Sigmoid colon (tissue), 7 donors: ENCODE measurements at places on chromosomes 11 and 22. TPM values are rescaled to one million over a fixed set of nuclear protein-coding genes. Genes with fewer than 3 reads are reported as not detected.

DNA sequence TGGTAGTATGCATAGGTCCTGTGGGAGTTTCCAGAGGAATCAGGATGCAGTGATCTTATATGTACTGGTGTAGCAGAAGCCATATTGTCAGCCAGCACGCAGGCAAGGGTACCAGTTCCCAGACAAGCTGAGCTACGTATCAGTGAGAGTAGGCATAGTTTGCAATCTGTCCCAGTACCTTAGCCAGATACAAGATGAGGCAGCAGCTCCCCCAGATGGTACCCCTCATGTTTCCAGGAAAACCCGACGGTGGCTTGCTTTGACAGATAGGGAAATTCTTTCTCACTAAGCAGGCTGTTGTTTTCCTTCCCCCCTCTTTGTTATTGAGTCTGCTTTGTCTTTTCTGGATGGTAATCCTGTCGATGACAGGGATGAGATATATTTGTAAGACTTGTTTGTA lies 109.7 kb upstream of the RRM1 start:
- DNase-seq: no peak

DNA sequence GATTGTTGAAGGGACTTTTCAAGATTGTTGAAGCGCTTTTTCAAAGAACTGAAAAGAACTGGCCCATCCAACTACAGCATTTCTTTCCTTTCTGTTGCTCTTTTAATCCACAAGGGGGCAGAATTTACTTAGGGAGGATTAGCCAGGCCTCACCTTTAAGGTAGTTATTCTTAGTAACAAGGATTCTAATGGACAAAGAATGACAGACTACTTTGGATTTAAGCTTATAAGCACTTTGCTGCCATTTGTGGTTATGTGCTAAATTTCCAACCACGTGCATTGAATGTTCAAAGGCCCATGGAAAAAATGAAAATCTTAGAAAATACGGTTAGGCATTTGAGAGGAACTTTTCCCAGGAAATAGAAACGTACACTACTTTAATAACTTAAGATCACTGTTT lies 49.5 kb upstream of the HSPA8 start:
- DNase-seq: no peak

DNA sequence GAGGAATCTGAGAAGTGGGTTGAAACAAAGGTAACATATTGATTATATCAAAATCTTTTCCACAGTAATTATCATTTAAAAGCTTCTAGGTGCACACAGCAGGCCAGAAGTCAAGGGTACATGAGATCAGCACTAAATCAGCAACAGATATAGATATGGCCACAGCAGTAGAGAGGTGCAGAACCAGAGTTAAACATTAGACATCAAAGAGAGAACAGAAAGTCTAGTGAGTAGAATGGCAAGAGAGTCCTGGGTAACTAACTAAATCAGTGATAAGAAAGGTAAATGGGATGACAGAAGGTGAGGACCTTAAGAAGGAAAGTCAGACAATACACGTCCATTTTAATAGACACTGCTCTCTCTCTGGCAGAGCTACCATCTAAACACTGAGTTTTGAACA lies 119.5 kb upstream of the GRIA4 start:
- no peak for DNase-seq

DNA sequence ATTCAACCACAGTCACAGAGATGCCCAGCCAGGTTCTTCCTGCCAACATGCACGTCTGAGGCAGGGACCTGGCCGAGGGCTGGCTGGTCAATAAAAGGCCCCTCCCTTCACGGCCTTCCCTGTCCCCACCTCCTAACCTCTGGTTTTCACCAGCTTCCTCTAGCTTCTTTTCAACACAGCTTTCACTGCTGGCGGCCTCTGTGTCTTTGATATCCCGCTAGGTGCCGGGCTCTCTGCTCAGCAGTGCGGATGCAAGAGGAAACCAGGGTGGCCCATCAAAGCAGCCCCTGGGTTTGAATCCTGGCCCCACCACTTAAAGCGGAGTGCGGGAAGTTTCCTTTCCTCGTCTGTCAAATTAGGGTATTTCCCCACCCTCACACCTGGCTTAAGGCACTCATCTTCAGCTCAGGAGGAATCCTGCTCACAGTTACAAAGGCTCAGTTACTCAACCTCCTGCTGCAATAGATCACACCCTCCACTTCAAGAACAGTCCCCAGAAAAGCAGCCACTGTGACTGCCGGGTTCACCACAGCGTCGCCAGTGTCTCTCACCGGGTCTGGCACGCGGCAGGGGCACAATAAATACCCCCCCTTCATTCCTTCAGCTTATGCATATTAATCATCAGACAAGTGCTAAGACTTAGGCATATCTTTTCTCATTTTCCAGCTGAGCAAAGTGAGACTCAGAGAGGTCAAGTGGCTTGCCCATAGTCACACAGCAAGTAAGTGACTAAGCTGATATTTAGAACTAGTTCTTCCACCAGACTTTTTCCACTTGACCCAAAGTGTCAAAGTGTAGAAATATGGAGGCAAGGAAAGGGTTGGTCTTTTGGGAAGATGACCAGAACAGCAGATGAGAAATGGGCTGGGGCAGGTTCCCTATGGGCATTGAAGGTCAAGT lies 45.7 kb downstream of the TXN2 start:
- DNase-seq: no peak

- DNase-seq: no peak
Measured at GRCh38 chr11:116287866-116288265, 484.9 kb downstream of the BUD13 start.

The CABP2 gene
- not detected for total RNA-seq
